ENCODE measurements at places on chromosomes 1 and 21.

DNA sequence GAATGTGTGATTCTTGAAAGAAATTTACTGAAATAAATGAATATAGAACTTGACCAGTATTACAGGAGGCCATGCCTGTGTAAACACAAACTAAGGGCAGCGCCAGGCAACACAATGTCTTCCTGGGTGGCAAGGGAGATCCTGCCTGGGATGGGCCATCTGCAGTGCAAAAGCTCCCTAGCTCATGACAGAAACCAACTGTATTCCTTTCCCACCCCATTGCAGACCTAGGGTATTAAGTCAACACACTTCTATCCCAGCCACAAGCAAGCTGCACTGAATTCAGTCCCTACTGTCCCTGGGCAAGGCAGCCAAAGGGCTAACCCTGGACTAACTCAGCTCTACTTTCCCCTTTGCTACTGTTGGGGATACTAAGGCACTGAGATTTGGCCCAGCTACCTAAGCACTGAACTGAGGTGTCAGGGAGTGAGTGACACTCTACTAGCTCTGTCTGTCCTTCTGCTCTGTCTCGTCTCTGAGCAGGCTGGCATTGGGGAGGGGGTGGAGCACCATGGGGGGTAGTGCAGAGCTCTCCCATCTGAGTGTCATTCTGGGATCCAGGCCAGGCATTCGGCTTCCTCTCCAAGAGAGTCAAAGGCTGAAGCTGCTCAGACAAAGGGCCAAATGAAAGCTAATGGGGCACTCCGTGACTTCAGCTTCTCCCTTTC, 2.5 kb downstream of the INKA2 start:
- peak; percentile 38 for DNase-seq

- DNase-seq = no peak
Measured at GRCh38 chr1:160030657-160031364, 979 bp downstream of the PIGM start.

- no peak for DNase-seq
Measured at GRCh38 chr21:36966821-36967768, 626 bp upstream of the HLCS start.

- no peak for DNase-seq
Measured at GRCh38 chr1:228463559-228464455, 23.4 kb upstream of the RNF187 start.

- DNase-seq = peak; percentile 20
Measured at GRCh38 chr1:65319141-65319540, 9.8 kb downstream of the DNAJC6 start.

GRCh38 chr1:232472485-232473041, 157.4 kb downstream of the SIPA1L2 start:
- DNase-seq = no peak
